ENCODE measurements at places on chromosomes 7 and 10.
A peak's percentile ranks its signal among the peaks of the same experiment; 100 is the strongest.

DNA sequence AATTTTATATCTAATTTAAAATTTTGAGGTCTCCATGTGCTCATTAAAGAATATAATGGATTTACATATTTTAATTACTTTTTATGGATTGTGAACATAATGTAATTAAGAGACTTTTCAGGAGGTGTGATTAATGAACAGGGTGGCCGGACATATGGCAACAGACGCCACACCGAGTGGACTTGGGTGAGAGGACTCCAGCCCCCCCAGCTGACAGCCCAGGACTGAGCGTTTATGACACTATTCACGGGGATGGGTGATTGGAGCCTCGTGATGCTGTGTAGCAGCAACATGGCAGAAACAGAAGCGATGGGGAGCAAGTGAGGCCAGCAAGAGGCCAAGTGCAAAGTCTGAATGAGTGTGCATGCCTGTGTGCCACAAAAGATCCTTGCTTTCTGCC, 1176.9 kb downstream of the TYW1 start:
- DNase-seq = no peak

- peak; percentile 12 for DNase-seq
Measured at GRCh38 chr7:99928994-99929729, at the start of gene GJC3. GJC3 (minus strand) TSS chr7:99929620; CDS start chr7:99929620, 0 bp downstream.

DNA sequence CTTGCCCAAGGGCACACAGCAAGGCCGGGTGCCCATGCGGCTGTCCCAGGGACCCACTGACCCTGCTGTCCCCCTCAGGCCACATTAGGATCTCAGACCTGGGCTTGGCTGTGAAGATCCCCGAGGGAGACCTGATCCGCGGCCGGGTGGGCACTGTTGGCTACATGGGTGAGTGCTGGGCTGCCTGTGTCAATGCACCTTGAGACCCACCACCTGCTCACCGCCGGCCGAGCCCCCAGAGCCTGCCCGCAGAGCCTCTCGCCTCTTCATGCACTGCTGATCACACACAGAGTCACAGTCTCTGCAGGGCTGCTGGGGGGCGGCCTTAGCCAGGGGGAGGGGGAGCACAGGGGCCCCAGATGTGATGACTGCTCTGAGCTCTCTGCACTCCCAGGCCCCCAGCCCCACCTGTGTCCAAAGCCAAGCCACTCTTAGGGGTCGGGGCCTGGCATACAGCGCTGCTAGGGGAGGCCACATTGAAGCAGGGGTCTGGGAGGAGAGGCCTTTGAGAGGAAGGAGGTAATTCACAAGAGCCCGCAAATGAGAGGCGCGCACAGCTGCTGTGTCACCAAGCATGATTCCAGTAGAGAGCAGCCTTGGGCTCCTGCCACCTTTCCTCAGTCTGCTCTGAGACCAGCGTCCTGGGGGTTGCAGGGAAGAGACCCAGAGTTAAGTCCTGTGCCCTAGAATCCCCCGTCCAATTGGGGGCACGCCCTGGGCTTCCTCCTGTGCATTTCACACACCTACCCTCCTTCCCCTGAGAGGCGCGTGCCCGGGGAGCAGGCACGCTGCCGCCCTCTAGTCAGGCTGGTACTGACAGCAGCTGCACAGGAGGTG, 100.4 kb downstream of the RGS10 start:
- DNase-seq = no peak

GRCh38 chr10:129033790-129034272, 433.2 kb upstream of the MGMT start:
- no peak for DNase-seq

All from stimulated activated CD4-positive, alpha-beta T cell treated with anti-CD3 and anti-CD28 coated beads, Interleukin-4, amount 100 ng/mL, for 48 hours (primary cell).